IPS DF 6.9 (cell line): ENCODE measurements at places on chromosomes 7 and 10.
A peak's percentile ranks its signal among the peaks of the same experiment; 100 is the strongest.

GRCh38 chr10:45480294-45480693 is 106.3 kb downstream of the ALOX5 start:
- DNase-seq = no peak

GRCh38 chr10:106053061-106053460 is 1111.4 kb downstream of the SORCS1 start:
- no peak for DNase-seq

GRCh38 chr7:46811529-46811928 is 770.4 kb downstream of the TNS3 start:
- DNase-seq = no peak

GRCh38 chr10:112713411-112713810 is 236.6 kb upstream of the TCF7L2 start:
- DNase-seq = no peak

GRCh38 chr10:66931340-66931948 is 5.6 kb downstream of the LRRTM3 start:
- DNase-seq = peak; percentile 60

GRCh38 chr10:61750943-61751471 is 88.3 kb downstream of the CABCOCO1 start:
- peak; percentile 71 for DNase-seq
